Activated CD4-positive, alpha-beta memory T cell treated with anti-CD3 and anti-CD28 coated beads for 36 hours (primary cell): ENCODE measurements at places on chromosomes 1 and 21.
A peak's percentile ranks its signal among the peaks of the same experiment; 100 is the strongest.

DNA sequence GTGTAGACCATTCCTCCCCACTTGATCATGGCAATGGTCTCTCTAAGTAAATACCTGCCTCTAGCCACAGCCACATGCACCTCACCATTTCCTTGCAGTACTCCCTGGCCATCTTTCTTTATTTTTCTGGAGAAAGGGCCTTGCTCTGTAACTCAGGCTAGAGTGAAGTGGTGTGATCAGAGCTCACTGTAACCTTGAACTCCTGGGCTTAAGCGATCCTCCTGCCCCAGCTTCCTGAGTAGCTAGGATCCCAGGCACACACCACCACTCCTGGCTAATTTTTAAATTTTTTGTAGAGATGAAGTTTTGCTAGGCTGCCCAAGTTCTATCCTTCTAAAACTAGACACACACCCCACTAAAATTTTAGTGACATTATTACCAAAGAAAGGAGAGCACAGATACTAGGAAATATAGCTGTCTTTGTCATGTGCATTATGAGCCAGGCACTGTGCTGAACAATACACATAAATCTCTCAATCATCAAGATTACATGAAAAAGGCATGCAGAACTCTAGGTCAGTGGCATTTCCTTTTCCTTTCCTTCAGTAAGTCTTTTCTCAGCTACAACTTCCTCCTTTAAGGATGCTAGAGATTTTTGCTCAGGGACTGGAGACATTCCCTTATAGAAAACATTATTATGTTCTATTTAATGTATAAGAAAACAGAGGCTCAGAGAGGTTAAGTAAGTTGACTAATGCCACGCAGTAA, 95.0 kb upstream of the SERBP1 start:
- DNase-seq = no peak

GRCh38 chr1:39434797-39435395, 56.5 kb upstream of the BMP8A start:
- no peak for DNase-seq

DNA sequence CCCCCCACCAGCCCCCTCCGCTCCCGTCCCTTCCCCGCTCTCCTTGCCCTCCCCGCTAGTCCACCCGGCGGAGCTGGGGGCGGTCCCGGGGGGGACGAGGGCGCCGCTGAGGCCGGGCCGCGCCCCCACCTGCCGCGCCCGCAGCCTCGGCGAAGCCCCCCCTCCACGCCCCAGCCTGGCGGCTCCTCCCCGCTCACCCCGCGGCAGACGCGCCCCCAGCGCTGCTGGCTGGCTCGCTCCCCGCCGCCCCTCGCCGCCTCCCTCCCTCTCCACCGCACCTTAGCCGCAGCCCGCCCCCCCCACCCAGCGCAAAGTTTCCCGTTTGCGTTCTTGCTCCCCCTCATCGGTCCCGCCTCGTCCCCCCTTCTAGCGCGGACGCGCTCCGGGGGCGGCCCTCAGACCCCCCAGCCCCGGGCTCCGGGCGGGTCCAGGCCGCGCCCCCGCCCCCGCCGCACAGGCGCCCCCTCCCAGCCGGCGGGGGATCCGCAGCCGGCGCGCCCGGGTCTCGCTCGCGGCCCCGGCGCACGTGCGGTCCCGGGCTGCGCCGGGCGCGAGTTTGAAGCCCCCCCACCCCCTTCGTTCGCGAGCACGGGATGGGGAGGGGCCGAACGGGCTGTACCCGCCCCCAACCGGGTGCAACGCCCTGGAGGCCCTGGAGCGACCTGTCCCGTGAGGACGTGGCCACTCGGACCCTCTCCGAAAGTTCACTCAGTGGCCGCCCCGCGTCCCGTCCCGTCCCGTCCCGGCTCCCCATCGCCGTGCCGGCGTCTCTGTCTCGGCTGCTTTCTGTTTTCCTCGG, 623 bp downstream of the PTPRF start:
- DNase-seq = no peak

DNA sequence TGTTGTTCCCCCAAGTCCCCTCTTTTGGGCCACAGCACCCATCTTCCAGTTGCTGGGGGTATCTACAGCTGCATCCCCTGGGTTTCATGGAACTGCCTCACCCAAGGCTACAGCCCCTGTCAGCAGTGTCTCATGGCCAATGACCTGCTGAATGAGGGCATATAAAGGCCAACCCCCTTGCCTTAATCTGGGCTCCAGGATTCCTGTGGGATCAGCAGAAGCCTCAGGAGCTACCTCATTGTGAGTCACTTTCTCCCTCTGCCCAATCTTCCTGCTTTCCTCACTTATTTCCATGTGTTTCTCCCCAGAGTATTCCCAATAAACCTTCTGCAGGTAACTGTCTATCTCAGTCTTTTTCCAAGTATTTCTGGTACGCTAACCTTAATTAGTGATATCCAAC, 37.3 kb upstream of the SYT14 start:
- no peak for DNase-seq

- DNase-seq = peak; percentile 25
Observed at GRCh38 chr1:224929335-224930237, at the start of gene DNAH14. Gene DNAH14 (plus strand): TSS chr1:224929675. CDS start chr1:224952703, 23,028 bp downstream.

DNA sequence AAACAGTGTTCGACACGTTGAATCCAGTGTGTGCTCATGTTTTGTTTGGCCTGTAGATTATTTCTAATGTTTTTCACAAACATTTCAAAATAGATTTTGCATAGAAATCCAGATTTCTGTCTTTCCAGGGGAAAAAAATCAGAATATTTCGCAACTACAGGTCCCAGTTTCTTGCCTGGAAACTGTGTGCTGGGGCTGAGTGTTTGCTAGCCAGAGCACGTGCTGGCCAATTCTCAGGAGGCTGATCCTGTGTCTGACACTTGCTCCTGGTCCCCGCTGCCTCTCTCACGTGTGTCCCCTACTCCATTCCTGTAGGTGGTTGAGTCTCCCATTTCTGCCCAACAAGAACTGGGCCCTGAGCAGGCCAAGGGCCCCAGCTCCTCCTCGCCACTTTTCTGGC, 2.4 kb downstream of the MAB21L3 start:
- no peak for DNase-seq

DNA sequence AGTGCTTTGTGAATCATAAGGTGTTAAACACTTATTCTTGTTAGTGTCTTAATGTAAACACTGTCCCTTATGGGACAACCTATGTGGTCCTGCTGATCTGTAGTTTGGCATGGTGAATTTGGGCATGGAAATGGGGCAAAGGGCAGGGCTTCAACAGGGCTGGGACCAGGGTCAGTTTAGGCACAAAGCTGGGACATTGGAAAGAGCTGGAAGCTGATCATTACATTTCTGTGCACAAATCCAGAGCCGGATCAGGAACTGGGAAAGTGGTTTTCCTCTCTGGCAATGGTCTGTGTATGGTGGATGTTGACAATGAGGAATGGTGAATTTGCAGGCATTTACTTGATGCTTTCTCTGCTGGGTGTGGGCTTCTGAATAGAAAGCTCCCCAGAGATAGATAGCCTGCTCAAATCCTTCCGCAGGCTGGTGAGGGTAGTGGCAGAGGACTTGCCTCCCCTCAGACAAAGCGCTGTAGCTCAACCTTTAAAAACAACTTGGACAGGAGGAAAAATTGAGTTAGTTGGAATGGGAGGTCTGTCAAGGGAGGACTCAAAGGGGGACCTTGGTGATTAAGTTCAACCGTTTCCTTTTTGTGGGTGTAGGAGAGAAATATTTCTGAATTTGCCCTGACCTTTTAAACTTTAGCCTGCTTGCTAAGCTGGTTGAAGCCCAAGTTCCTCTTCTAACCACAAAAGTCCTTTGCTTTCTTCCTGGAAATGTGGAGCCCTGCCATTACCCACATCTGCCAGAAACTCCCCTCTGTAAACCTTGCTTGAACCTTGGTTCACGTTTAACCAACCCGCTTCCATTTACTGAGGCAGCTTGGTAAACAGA, 35.3 kb downstream of the HLX start:
- DNase-seq = no peak

DNA sequence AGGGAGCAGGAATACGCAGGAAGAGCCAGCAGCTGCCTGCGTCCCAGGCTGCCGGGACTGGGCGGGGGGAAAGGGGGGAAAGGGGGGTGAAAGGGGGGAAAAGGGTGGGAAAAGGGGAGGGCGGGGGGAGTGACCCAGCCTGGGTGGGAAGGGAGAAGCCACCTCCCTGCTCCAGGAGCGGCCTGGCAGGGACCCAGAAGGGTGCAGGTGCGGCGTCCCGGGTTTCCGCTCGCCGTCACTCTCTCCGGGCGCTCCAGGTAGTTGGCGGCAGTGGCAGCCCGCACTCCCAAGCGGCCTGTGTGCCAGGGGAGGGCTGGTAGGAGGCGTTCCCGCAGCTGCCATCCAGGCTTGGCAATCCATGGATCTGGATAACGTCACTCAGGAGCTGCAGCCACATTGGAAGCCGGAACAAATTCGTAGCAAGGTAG, 141.0 kb upstream of the NGF start:
- no peak for DNase-seq
